ENCODE measurements at places on chromosomes 1 and 21.

- no peak for DNase-seq
These were observed 58.3 kb upstream of the FASLG start for GRCh38 chr1:172600615-172601014.

DNA sequence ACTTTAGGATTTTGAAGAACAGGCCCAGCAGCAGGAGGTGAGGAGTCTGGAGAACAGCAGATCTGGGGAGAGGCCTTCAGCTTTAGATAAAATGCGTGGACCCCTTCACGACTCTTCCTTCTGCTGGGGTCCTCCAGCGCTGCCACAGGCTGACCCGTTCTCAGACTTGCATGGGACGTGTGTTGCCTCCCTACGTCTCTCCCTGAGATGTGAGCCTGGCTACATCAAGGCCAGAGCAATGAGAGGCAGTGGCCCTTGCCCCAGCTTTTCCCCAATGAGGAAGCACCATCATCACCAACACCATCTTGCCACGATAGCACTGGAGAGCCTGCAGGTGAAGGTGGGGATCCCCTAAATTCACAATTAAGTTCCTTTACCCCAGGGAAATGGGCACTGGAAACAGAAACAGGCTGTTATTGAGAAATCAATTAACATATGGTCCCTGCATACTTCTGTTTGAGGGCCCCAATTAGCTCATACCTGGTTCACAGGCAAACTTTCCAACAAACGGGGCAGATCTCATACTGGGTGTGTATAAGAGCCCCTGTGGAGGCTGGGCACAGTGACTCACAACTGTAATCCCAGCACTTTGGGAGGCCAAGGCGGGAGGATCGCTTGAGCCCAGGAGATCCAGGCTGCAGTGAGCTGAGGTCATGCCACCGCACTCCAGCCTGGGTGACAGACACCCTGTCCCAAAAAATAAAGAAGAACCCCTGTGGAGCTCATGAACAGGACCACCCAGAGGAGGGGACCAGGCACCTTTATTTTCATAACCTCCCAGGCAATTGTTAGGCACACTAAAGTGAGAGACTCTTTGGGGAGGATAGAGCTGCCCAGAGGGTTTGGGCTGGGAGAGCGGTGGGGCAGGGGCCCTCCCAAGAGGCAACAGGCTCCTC is 12.1 kb upstream of the ADAMTSL4 start:
- no peak for DNase-seq

DNA sequence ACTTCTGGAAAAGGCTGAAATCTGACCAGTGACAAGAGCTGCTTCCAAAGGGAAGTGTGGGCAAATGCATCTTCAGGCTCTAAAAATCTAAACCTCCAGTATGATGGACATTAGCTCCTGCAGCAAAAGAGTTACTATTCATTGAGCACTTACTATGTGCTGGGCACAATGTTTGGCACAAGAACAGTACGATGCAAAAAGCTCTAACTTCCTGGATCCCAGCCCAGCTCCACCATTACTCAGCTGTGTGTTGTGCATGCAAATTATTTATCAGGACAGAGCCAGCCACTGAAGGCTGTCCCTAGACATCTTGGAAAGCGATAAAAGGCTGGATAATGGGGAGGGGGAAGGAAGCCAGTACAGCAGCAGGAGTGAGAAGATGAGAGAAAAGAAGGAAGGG is 143.5 kb downstream of the ELAVL4 start:
- DNase-seq = no peak

DNA sequence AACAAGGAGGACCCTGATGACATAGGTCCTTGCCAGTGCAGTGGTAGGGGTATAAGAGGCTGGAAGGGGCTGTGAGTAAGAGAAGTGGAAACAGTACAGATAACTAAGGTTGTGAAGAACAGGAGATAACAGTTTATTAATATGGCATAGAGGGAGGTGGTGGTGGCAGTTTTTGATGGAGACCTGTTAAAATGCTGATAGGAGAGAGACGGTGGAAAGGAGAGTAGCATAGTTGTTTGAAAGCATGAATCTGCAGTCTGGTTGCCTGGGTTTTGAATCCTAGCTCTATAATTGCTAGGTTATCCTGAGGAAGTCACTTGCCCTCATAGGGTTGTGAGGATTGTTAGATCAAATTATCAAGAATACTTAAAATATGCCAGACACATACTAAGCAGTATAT is 19.4 kb downstream of the LRRC41 start:
- no peak for DNase-seq

DNA sequence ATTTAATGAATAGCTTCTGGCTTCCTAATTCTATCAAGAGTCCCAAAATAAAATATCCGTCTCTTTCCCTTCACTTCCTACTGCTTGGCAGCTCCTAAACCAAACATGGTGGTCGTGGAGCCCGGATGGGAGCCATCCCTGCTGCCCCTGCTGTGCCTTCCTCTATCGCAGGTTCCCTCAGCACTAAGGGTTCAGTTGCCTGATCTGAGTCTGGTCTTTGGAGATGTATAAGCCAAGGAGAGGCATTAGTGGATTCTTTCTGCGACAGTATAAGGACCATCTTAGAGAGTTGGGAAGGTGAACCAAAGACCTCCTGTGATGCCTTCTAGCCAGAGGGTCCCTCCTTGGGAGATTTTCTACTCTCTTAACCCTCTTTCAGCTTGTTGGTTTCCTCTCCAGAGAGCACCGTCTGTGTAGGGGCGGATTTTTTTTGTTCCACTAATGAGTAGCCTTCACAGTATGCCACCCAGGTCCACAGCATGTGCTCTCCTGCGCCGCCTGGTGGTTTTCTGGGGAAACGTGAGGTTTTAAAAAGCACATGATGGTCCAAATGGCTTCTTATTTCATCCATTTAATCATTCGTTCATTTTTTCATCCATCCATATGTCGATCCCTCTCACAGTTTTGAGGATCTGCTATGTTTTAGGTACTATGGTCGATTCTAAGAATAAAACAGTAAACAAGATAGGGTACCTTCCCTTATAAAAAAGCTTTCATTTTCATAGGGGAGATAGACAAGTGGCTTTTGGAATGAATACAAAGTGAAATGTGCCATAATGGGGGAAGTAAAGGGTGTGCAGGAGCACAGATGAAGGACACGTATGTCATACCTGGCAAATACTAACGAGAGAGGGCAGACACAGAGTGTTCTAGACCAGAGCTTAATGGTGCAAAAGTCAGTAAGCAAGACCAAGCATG is 71.0 kb downstream of the NFASC start:
- no peak for DNase-seq

GRCh38 chr1:210624722-210625121 is 296.0 kb downstream of the HHAT start:
- DNase-seq = no peak

DNA sequence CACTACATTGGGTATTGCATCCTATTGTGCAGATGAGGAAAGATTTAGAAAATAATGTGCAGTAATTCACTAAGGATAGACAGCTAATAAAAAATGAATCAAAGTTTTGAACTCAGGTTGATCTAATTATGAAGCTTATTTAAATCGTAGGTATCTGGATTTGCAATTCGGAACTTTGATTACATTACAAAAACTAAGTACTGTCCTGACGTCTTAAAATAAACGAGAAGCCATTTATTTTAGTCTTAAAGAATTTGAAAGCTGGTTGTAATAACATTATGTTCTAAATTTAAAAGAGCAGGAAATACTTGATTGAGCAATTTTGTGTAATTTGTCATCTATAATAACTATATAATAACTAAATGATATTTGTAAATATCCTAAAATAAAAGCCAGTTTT is 235.9 kb downstream of the TPR start:
- DNase-seq = no peak

- no peak for DNase-seq
These were observed 6.2 kb upstream of the SPRR2F start for GRCh38 chr1:153119491-153119971.
